ENCODE measurements at places on chromosomes 4 and X.

GRCh38 chrX:70240751-70241150 lies 6.3 kb downstream of the AWAT1 start:
- H3K36me3 ChIP-seq: no peaks in the 10 kb centered on the region
- no peak for DNase-seq
- H3K4me1 ChIP-seq: no peaks in the 10 kb centered on the region
- H3K27ac ChIP-seq: no peak overlapping the region

DNA sequence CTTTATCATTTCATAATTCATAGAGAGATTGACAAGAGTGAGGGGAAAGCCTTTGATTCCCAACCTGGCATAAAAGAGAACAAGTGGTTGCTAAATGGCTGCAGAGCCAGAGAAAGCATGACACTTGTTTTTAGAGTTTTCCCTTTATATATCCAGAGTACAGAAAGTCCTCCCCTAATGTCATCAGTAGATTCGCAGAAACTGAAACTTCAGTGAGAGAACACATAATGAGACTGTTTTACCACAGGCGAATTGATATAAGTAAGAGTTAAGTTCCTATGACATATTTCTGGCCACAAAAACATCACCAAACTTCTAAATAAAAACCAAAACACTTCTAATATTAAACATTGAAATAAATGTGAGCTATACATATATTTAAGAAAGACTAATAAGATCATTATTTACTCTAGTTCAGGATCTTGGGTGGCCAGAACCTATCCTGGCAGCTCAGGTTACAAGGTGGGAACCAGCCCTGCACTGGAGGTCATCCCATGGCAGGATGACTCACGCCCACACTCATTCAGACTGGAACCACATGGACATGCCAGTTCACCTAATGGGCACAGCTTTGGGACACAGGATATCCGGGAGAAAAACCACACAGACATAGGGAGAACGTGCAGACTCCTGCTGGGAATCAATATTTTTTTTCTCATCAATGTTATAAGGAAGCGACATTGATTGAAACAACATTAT lies 35.5 kb downstream of the NWD2 start:
- no peaks in the 10 kb centered on the region for H3K36me3 ChIP-seq
- no peak for DNase-seq

GRCh38 chrX:45889471-45889870 lies 655.8 kb downstream of the ZNF674 start:
- no peaks in the 10 kb centered on the region for H3K36me3 ChIP-seq
- H3K4me1 ChIP-seq: no peaks in the 10 kb centered on the region
- H3K4me3 ChIP-seq: no peak overlapping the region
- H3K27me3 ChIP-seq: no peaks in the 10 kb centered on the region
- H3K27ac ChIP-seq: no peak overlapping the region
- no peak for DNase-seq

DNA sequence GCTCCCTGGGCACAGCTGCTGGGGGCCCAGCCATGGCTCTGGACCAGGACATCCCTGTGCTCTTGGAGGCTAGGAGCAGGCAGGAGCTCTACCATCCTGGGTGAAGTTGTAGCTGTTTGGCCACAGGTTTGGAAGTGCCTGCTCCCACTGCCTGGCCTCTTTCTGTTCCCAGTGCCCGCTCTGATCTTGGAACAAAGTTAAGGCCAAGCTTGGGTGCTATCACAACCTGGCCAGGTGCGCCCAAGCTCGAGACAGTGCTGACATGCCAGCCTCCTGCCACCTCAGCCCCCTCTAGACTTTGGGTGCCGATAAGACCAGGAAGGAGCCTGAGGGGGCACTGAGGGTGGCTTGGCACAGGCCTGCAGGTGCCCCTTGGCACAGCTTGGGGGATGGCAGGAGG lies 686.1 kb upstream of the AADAT start:
- H3K4me3 ChIP-seq: no peak overlapping the region
- no peak for DNase-seq
- no peak overlapping the region for H3K27ac ChIP-seq
- H3K27me3 ChIP-seq: no peaks in the 10 kb centered on the region
- H3K36me3 ChIP-seq: no peaks in the 10 kb centered on the region

- H3K27ac ChIP-seq: no peak overlapping the region
- no peaks in the 10 kb centered on the region for H3K36me3 ChIP-seq
- no peaks in the 10 kb centered on the region for H3K4me1 ChIP-seq
- no peak for DNase-seq
Observed at GRCh38 chrX:9102956-9103355, 69.0 kb upstream of the FAM9B start.

GRCh38 chrX:111503485-111503993 lies 7.9 kb upstream of the SERTM2 start:
- H3K27me3 ChIP-seq: no peaks in the 10 kb centered on the region
- no peak overlapping the region for H3K4me3 ChIP-seq
- no peak overlapping the region for H3K27ac ChIP-seq
- no peaks in the 10 kb centered on the region for H3K36me3 ChIP-seq
- no peaks in the 10 kb centered on the region for H3K4me1 ChIP-seq
- no peak for DNase-seq

GRCh38 chr4:138308356-138308755 lies 66.2 kb upstream of the SLC7A11 start:
- no peak for DNase-seq
- H3K4me1 ChIP-seq: no peaks in the 10 kb centered on the region
- no peaks in the 10 kb centered on the region for H3K36me3 ChIP-seq
- H3K4me3 ChIP-seq: no peak overlapping the region
- no peak overlapping the region for H3K27ac ChIP-seq

- no peak for DNase-seq
- peaks cover 38% of the 10 kb centered on the region for H3K27me3 ChIP-seq
- peaks cover 5% of the 10 kb centered on the region for H3K4me1 ChIP-seq
- H3K36me3 ChIP-seq: no peaks in the 10 kb centered on the region
- H3K4me3 ChIP-seq: peak overlapping the region; percentile 48
Observed at GRCh38 chrX:13938051-13938828, 91.5 kb downstream of the GEMIN8 start.

DNA sequence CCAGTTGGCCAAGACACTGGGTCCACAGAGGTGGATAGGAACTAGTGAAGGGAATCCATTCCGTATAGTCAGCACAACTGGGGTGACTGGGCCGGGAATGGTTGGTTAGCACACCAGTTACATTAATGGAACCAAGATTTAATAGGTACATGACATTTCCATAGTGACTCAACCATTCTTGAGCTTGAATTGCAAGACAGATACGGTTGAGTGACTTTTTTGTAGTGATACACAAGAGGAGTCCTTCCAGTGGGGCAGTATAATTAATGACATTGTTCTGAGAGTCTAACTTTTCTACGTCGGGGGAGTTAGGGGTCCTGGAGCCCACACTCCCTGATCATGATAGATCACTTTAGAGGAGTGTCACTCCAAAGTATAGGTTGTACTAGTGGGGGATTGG lies 211.6 kb upstream of the CXCL13 start:
- H3K4me1 ChIP-seq: no peaks in the 10 kb centered on the region
- no peak for DNase-seq
- H3K4me3 ChIP-seq: no peak overlapping the region
- peaks cover 2% of the 10 kb centered on the region for H3K27me3 ChIP-seq

GRCh38 chr4:169399976-169400767 lies 129.4 kb upstream of the SH3RF1 start:
- no peak for DNase-seq
- no peaks in the 10 kb centered on the region for H3K27me3 ChIP-seq
- H3K27ac ChIP-seq: no peak overlapping the region
- H3K36me3 ChIP-seq: peaks cover 9% of the 10 kb centered on the region

DNA sequence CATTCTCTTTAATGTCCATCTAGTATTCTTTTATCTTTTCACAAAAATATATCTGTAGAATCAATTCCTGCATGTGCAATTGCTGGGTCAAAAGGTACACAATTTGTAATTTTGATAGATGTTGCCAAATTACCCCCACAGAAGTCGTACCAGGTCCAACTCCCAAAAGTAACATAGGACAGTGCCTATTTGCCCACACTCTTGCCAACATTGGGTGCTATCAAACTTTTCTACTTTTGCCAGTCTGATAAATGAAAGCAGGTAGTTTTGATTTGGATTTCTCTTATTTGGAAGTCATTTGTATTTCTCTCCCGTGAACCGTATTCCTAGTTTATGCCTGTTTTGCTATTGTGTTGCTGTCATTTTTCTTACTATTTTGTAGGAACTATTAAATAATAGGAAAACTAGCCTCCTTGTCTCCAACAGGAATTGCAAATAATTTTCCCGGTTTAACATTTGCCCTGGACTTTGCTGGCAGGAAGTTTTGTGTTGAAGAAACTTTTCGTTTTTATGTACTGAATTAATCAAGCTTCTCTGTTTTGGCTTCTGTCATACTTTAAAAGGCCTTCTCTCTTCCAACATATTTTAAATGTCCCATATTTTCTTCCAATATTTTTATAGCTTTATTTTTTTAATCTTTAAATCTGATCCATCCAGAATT lies 33.1 kb downstream of the ZNF275 start:
- no peaks in the 10 kb centered on the region for H3K27me3 ChIP-seq
- H3K4me3 ChIP-seq: no peak overlapping the region
- no peak overlapping the region for H3K27ac ChIP-seq

DNA sequence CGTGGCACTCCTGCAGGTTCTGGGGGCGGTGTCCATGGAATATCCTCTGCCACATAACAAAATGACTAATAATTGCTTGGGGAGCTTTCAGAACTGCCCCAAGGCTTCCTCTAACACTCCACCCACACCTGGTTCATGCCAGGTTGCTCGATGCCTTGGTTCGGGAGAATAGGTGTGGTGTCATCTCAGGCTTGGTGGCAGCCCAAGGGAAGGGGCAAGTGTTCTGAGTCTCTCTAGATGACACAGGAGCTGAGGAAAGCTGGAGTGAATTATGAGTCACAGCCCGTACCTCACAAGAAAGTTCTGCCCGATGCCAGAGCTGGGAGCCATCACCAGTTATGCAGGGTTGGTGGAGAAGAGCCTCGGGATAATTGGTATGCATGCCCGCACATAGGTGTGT lies 14.7 kb downstream of the FTSJ1 start:
- peaks cover 2% of the 10 kb centered on the region for H3K36me3 ChIP-seq
- H3K4me1 ChIP-seq: no peaks in the 10 kb centered on the region
- no peak overlapping the region for H3K4me3 ChIP-seq
- H3K27me3 ChIP-seq: peaks cover 5% of the 10 kb centered on the region

- H3K27me3 ChIP-seq: no peaks in the 10 kb centered on the region
- H3K4me3 ChIP-seq: no peak overlapping the region
- H3K36me3 ChIP-seq: no peaks in the 10 kb centered on the region
- DNase-seq: no peak
Observed at GRCh38 chr4:47309165-47309564, 154.3 kb downstream of the COMMD8 start.

DNA sequence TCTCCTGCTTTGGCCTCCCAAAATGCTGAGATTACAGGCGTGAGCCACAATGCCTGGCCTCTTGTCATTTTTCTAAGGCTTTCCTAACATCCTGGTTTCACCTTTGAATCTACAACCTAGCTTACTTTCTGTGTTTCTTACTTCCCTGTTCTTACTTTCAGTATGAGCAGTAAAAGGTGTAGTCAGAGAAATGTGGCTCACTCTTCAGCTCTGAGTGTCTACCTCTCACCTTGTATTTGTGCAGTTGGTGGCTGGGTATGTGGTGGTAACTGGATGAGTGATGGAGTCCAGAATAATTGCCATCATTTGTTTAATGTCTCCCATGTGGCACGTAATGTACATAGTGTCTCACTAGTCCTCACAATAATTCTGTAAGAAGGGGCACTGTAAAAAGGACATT lies 19.1 kb upstream of the CXCL11 start:
- H3K36me3 ChIP-seq: no peaks in the 10 kb centered on the region
- H3K27ac ChIP-seq: no peak overlapping the region
- no peaks in the 10 kb centered on the region for H3K27me3 ChIP-seq
- H3K4me1 ChIP-seq: peaks cover 28% of the 10 kb centered on the region
- DNase-seq: no peak

DNA sequence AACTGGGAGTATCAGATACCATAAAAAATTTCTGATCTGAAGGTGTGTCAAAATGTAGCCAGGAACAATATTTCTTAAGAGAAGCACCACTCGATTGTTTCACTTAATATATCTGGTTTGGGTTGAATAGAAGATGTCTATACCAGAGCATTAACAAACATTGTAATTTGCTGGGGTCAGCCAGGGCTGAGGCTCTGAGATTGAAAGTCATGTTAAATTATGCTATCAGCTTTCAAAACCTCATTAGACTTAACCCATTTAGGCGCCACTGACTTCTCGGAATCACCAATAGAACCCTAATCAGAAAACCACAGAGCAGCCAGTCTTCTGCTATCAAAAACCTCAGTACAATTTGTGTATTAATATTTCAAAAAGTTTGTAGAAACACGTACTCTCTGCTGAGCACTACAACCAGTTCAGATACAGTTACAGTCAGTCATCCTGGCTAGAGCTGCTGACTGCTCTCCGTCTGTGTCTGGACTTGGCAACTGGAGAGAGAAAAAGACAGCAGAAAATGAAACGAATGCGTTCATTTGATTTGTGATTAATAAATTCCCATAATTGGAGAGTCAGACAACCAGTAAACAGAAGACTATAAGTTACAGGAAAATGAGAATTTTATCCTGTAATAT lies 848.6 kb upstream of the PABPC4L start:
- no peaks in the 10 kb centered on the region for H3K27me3 ChIP-seq
- no peak for DNase-seq
- H3K4me3 ChIP-seq: no peak overlapping the region
- no peaks in the 10 kb centered on the region for H3K36me3 ChIP-seq
- no peak overlapping the region for H3K27ac ChIP-seq

DNA sequence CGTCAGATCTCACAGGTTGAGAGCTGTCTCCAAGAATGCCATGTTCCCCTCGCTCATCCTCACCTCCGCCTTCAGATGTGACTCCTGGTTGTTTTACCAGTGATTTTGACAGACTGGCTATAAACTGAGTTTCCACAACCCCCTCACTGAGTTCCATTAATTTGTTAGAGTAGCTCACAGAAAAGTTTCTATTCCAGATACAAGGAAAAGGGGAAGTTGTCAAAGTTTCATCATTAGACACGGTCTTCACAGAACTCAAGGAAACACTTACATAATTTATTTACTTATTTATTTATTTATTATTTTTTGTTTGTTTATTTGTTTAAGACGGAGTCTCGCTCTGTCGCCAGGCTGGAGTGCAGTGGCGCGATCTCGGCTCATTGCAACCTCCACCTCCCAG lies 55.7 kb upstream of the IQSEC2 start:
- H3K4me3 ChIP-seq: no peak overlapping the region
- no peaks in the 10 kb centered on the region for H3K4me1 ChIP-seq
- no peak for DNase-seq
- H3K27me3 ChIP-seq: peaks cover 20% of the 10 kb centered on the region
- no peak overlapping the region for H3K27ac ChIP-seq

DNA sequence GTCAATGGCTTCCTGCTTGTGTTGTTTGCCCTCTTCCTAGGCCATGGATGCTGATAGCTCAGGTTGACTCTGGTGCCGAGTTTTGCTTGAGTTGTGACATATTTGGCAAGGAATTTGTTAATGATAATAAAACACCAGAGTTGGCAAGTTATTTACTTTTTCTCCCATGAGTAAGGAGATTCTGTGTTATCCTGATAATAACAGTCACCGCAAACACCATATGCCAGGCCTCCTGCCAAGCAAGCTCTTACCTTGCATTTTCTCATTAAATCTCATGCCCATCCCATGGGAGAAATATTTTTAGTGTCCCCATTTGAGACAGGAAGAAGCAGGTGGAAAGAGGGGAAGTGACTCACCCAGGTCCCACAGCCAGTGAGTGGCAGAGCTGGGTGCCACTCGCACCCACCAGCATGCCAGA lies 67.4 kb upstream of the CLCN4 start:
- DNase-seq: no peak
- H3K27me3 ChIP-seq: no peaks in the 10 kb centered on the region
- peaks cover 25% of the 10 kb centered on the region for H3K4me1 ChIP-seq
- H3K36me3 ChIP-seq: peaks cover 21% of the 10 kb centered on the region
- no peak overlapping the region for H3K27ac ChIP-seq

All from activated naive CD4-positive, alpha-beta T cell treated with anti-CD3 and anti-CD28 coated beads, Interleukin-2, amount 10 ng/mL, durations not matched to agents 7 days and 5 days (primary cell).